ENCODE measurements at places on chromosomes 4 and X.
A peak's percentile ranks its signal among the peaks of the same experiment; 100 is the strongest.

DNA sequence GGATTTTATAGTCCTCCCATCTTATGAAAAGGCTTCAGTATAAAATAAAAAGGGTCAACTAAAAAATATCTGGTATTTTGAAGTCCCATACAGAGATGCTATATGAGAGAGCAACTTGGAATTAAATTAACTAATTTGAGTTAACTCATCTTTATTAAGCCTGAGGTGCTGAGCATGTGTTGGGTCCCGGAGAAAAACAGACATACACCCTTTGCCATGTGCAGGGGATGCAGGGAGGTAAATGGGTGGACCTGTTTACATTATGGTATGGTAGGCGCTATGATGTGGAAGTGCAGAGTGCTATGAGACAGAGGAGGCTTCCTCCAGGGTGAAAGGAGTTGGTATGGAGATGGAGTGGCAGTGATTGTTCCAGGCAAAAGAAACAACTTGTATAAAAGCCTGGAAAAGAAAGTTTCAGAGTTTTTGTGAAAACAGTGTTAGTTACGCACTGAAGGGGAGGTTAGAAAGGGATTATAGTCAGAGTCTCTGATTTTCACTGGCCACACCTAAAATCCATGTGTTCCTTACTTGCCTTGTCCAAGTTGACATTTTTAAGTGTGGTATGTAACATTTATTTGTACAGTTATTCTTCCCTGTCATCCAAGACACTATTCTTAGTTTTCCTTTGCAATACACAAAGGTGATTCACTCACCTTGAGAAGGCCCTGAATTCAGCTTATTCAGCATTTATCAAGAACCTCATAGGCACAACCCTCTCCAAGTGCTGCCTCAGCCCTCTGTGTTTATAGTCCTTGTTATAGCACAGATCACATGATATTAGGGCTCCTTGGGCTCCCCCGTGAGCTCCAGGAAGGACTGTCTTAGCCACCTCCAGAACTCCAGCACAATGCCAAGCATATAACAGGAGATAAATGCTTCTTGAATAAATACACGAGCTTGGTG lies 152.0 kb downstream of the RASL11B start:
- DNase-seq, result no peak

DNA sequence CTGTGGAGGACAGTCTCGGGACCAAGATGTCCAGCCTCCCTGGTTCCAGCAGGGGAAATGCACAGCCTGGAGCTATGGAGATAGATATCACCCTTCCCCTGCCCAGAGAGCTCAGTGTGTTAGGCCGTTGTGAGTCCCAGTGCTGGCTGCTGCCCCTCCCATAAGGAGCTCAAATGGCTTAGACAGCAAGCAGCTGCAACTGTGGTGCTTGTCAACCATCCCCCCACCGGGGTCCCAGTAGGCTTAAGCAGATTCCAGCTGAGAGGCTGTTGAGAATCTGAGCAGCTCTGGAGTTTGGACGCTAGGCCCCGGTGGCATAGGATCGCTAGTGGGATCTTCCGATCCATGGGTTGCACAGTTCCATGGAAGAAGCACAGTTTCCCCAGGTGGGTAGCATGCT lies 181.8 kb upstream of the POF1B start:
- DNase-seq, result no peak

DNA sequence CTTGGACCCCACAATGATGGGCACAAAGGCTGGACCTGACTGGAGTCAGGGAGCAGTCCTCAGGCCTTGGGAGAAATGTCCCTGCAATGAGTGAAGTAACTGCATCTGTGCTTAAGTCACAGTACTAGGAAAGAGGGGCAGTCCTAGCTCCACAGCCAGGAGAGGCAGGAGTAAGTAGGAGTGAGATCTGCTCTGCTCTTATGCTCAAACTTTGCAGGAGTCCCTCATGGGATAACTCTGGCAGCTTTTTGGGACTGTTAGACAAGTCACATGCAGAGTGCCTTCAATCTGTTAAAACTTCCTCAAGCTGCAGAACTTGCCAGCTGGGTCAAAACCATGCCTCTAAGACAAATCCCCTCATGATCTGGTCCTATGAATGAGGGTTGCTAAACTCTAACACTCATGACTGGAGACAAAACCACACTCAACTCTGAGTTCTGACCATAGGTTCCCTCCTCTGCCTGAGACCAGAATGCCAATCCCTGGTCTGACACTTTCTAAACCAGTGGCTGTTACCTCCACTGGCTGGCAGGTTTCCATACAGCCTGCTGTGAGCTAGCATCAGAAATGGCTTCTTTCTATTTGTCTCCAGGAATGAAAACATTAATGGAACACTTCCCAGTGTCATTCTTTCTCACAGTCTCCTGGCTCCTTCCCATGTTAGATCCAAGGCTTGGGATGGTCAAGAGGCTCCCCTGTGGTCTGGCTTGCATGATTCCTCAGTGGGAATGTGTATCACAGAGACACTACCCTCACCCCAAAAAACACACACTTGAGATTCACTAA lies 819.3 kb downstream of the PCDH7 start:
- no peak for DNase-seq

- DNase-seq, result no peak
Measured at GRCh38 chrX:74585766-74586165, 28.7 kb downstream of the RLIM start.

- DNase-seq, result no peak
Measured at GRCh38 chr4:18463987-18464559, 442.5 kb upstream of the LCORL start.

GRCh38 chrX:13828392-13828791 lies 11.5 kb upstream of the GPM6B start:
- DNase-seq, result no peak

- DNase-seq, result peak; percentile 17
Measured at GRCh38 chr4:110049951-110050925, 137.6 kb downstream of the EGF start.

DNA sequence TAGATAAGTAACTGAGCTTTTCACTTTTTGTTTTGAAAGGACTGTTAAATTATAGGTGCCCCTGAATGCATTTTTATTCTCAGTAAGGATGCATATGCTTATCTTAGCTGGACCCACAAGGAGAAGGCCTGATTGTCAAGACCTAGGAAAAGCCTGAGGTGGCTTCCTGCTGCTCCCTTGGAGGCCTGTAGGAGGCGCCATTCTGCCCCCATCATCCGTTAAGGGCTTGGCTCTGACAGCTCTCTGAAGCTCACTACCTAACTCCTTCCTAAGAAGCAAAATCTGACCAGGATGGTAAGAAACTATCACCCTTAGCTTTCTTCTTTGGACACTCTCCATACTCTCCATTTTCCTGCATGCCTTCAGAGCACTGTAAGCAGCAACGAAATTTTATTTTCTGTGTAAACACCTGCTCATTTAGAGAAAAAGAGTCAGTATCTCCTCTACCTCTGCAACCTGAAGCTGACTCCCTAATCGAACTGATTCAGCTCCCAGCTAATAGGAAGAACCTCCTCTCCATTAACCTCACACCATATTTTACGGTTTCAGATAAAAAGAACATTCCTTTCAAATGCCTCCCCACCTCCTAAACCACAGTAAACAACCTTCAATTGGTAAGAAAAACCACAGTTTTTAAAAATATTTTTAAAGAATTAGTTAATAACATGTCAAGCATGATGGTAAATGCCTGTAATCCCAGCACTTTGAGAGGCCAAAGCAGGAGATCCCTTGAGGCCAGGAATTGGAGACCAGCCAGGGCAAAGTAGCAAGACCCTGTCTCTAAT lies 73.4 kb upstream of the EDNRA start:
- DNase-seq, result no peak

Data from stimulated activated CD4-positive, alpha-beta T cell treated with anti-CD3 and anti-CD28 coated beads, Interleukin-1b, Interleukin-23, amount 100 ng/mL, for 24 hours (primary cell).